ENCODE measurements at places on chromosomes 1 and 21. TPM values are rescaled to one million over a fixed set of nuclear protein-coding genes. Genes with fewer than 3 reads are reported as not detected.

Gene DIO1
- polyA plus RNA-seq, result not detected

Gene OPRD1
- 0.11 TPM for polyA plus RNA-seq

Gene CYP4A11
- polyA plus RNA-seq, result 0.03 TPM

Gene RIPK4
- 1.9 TPM for polyA plus RNA-seq

Gene CTNNBIP1
- 18.1 TPM for polyA plus RNA-seq

Gene ELAVL4
- 0.12 TPM for polyA plus RNA-seq

Gene CLEC20A
- polyA plus RNA-seq, result not detected

Gene OR6N1
- polyA plus RNA-seq, result not detected

Gene HJV
- polyA plus RNA-seq, result not detected

Gene BSND
- not detected for polyA plus RNA-seq

Gene RASSF5
- polyA plus RNA-seq, result 7.4 TPM

Data from adipose tissue (tissue), 3 donors.